ENCODE measurements at places on chromosomes 7 and 10.

DNA sequence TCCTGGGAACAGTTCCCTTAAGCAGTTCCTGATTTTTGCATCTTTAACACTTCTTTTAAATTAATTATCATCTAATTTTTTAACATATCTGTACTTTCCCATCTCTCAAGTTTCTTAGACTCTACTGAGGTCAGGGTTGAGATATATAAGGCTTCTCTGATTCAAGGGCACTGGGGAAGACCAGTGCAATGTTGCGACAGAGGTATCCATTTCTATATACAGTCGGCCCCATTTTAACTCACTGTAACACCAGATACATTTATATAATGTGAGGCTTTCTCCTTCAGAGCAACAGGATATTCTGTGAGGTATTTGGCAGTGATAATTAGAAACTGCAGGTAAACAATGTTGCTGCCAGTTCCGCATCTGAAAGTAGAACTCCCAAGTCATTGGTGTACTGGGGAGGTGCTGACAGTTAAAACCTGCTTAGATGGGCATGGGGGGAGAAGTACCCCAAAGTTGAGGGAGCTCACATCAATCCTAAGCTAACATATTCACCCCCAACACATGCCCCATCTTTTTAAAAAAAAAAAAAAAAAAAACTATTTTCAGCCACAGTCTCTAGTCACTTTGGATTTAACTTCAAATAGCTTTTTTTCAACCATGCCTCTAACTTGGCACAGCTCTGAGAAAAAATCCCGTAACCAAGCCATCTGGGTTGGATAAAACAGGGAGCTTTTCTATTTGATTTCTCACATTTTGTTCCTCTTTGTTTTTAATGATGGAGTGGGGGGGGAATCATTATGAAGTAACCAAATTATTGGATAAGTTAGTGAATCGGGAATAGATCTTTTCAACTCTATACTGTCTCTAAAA lies 62.9 kb downstream of the REEP3 start:
- DNase-seq = no peak
- peaks cover 3% of the 10 kb centered on the region for H3K36me3 ChIP-seq

DNA sequence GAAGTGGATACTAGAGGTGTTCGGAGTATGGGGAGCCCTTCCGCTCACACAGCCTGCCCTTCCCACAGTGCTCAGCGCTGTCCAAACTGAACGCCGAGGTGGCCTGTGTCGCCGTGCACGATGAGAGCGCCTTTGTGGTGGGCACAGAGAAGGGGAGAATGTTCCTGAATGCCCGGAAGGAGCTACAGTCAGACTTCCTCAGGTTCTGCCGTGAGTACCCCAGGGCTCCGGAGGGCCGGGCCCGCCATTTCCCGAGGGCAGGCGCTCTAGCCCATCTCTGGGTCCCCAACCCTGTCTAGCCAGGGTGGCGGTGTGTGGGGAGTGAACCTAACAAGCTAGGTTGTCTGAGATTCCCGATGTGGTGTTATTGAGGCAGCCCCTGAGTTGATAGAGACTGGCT lies 59.1 kb downstream of the GTF2IRD1 start:
- no peaks in the 10 kb centered on the region for H3K36me3 ChIP-seq
- no peaks in the 10 kb centered on the region for H3K4me1 ChIP-seq
- H3K27me3 ChIP-seq = no peaks in the 10 kb centered on the region
- no peak overlapping the region for H3K27ac ChIP-seq
- DNase-seq = no peak
- H3K4me3 ChIP-seq = no peak overlapping the region

GRCh38 chr7:124728610-124729009 lies 37.0 kb downstream of the GPR37 start:
- H3K27me3 ChIP-seq = no peaks in the 10 kb centered on the region
- H3K4me3 ChIP-seq = no peak overlapping the region
- H3K36me3 ChIP-seq = no peaks in the 10 kb centered on the region
- no peak overlapping the region for H3K27ac ChIP-seq

DNA sequence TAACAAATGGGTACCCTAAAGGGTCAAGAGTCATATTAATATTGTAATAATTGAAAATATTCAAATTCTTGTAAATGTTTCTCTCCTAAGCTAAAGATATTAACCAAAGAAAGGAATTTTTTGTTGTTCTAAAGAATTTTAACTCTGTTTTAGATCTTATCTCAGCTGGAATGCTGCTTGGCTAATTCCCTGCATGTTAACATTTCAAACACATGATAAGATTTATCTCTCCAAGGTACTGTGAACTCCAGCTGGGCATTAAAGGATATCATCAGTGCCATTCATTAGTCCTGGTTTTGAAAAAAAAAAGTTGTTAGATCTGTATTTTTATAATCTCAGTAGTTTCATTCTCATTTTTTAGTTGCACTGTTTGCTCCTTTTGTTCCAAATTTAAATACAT lies 76.9 kb downstream of the MAPK8 start:
- no peak overlapping the region for H3K4me3 ChIP-seq
- no peak for DNase-seq
- no peaks in the 10 kb centered on the region for H3K36me3 ChIP-seq
- no peaks in the 10 kb centered on the region for H3K27me3 ChIP-seq

- no peak overlapping the region for H3K27ac ChIP-seq
- H3K36me3 ChIP-seq = no peaks in the 10 kb centered on the region
- H3K27me3 ChIP-seq = no peaks in the 10 kb centered on the region
- no peak overlapping the region for H3K4me3 ChIP-seq
- no peaks in the 10 kb centered on the region for H3K4me1 ChIP-seq
These were observed 14.8 kb downstream of the INHBA start for GRCh38 chr7:41688012-41688625.

- H3K4me1 ChIP-seq = peaks cover 11% of the 10 kb centered on the region
- no peak within 1 kb of the TSS for H3K27ac ChIP-seq
- peaks cover 30% of the 10 kb centered on the region for H3K27me3 ChIP-seq
- no peak for DNase-seq
- no peak within 1 kb of the TSS for H3K4me3 ChIP-seq
These were observed at the start of gene KCP for GRCh38 chr7:128910569-128910945. Gene KCP, minus strand, starts transcription at chr7:128910709. Its CDS starts 33 bp downstream, at chr7:128910676.

Measured in effector memory CD4-positive, alpha-beta T cell (primary cell).